Mononuclear cell (primary cell): ENCODE measurements at places on chromosomes 1 and 21. TPM values are rescaled to one million over a fixed set of nuclear protein-coding genes. Genes with fewer than 3 reads are reported as not detected.

Gene C8B
- not detected for total RNA-seq

Gene RPL22
- total RNA-seq = 224 TPM

Gene FCGR3A
- 27.8 TPM for total RNA-seq

Gene GPATCH4
- 15.0 TPM for total RNA-seq

Gene CFH
- total RNA-seq = 1.6 TPM

Gene NCF2
- total RNA-seq = 184 TPM

Gene SH2D1B
- total RNA-seq = 14.0 TPM

Gene NECTIN4
- total RNA-seq = 1.4 TPM

Gene VWA1
- total RNA-seq = 0.10 TPM

Gene ATAD3B
- 11.5 TPM for total RNA-seq

Gene RUNX1
- 51.2 TPM for total RNA-seq

Gene ANKRD34A
- 0.42 TPM for total RNA-seq

Gene MMEL1
- total RNA-seq = 0.63 TPM

Gene RAP1GAP
- total RNA-seq = 0.10 TPM

Gene DCST2
- 0.10 TPM for total RNA-seq

Gene SPRR2A
- not detected for total RNA-seq

Gene SLFNL1
- total RNA-seq = 0.10 TPM

Gene FLVCR1
- 15.3 TPM for total RNA-seq

Gene GBP3
- total RNA-seq = 29.1 TPM

Gene LPAR3
- total RNA-seq = 0.84 TPM

Gene ZBTB7B
- 39.6 TPM for total RNA-seq

Gene LIN28A
- not detected for total RNA-seq

Gene DMRTA2
- total RNA-seq = under 0.01 TPM

Gene MSH4
- 0.31 TPM for total RNA-seq

Gene UBE2U
- not detected for total RNA-seq
